Activated T-helper 9 cell treated with anti-CD3 and anti-CD28 coated beads, Interleukin-2, amount 50 U/mL, for 16 hours (primary cell): ENCODE measurements at places on chromosomes 3 and 15.

GRCh38 chr3:112017091-112017490, 17.4 kb upstream of the TMPRSS7 start:
- no peak for DNase-seq

GRCh38 chr15:52683580-52683979, 4.4 kb upstream of the ATOSA start:
- DNase-seq: no peak

DNA sequence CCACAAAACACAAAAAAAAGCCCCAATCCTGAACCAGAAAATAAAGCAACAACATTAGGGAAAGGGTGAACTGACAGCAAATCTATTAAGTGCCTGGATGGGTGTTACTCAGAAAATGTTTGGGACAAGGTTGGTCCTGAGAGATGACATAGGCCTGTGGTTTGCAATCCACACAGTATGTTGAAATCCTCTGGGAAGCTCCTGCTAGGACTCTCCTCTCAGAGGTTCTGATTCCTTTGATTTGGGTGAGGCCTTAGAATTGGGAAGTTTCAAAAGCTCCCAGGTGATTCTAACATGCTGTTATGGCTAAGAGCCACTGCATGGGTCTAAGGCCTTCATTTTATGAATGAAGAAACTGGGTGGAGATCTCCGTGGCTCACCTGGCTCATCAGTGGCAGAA, 18.4 kb downstream of the CLDN1 start:
- DNase-seq: no peak

DNA sequence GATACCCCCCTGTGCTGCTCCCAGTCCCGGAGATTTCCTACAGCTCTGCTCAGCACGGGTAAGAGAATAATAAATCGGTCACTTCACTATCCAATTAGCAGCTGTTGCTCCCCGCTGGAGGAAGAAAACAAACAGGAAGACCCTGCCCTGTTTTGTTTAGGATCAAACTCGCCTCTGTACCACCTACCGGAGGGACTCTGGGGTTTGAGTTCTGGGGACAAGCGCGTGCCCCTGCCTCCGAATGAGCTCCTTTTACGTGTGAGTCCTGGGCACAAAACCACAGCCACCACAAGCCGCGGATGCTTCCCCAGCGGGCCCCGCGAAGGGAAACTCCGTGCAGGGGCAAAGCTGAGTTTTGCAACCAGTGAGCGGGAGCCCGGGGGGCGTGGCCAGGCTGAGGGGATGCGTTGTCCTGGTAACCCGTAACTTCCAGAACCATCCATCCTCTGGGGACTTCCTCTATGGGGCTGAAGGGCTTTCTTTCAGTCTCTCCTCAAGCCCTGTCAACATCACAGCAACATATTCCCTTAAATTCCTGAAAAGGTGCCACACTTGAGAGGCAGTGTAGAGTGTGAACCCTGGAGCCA, 315.7 kb upstream of the PROK2 start:
- DNase-seq: peak; percentile 73

DNA sequence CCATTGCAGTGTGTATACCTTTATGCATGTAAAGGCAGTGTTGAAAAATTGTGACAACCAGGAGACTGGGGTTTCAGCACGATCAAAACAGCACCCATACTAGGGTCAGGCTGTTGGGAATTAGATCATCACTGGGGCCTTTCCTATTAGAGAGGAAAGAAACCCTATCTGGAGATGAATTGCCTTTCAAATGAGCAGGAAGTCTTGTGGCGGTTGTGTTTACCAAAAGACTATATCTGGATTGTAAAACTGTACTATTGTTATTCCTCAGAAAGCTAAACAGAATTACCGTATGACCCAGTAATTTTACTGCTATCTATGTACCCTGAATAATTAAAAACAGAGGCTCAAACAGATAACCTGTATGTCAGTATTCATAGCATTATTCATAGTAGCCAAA, 10.1 kb downstream of the UBE2E1 start:
- DNase-seq: no peak

GRCh38 chr3:53200501-53201498, 39.8 kb downstream of the PRKCD start:
- DNase-seq: no peak

DNA sequence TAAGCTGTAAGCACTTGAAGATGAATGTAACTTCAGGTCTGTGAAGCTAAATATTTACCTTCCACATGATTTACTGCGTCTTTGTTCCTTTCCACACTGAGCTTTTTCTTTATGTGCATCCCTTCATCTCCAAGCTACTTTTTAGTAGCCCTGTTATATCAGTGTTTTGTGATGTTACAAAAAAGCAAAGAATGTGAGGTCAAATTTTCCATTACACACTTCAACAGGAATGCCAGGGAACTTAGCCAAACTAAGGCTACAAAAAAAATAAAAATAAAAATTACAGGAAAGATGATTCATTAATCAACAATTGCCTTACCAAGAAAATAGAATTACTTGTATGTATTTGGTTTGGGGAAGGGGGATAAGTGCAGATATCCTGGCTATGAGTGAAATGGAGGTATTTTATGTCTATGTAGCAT, 73.0 kb downstream of the FILIP1L start:
- no peak for DNase-seq

DNA sequence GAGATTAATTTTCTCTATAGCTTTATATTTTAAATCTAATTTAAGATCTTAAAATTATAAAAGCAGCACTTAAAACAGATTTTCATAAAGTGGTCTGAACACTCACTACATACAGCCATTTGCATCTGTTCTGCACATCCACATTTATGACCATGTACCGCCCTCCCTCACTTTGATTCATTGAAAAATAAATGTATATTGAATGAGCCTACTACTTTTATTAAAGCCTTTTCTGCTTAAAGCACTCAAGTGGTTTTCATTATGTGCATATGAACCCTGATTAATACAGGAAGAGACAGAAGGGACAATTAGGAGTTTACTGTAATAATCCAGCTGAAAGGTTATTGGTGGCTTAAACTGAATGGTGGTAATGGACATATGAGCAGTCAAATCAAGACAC, 129.4 kb downstream of the DLG1 start:
- no peak for DNase-seq

GRCh38 chr3:71488882-71489281, 94.6 kb downstream of the FOXP1 start:
- DNase-seq: no peak

DNA sequence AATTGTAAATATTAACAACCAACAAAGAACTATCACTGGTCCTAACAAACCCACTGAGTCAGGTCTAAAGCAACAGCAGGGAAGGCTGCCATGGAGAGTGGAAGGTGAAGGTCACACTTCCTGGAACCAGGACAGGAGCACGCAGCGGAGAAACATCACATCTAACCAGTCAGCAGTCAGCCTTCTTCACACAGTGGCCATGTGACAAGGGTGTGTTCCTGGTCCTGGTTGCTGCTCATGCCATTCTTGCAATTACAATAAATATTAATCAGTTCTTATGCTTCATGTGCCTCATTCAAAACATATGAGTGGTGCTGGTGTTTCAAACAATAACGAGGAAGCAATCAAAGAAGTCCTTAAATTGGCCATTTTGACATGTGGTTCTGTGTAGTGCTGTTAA, 162.8 kb downstream of the ARRDC4 start:
- DNase-seq: no peak

DNA sequence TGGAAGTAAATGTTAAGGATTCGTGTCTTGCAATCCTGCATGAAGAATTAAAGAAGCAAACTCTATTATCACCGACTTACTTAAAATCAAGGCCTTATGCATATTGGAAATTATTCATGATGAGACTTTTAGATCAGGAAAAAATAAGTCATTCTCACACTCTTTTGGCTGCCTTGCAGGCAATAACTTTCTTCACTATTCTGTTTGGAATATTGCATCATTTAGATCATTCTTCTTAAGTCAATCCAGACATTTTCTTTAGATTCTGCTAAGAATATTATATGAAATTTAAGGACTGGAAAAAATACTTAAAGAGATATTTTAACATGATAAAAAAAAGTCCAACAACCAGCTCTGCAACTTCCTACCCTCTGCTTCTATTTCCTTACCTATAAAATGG, 245.4 kb downstream of the LRRN1 start:
- DNase-seq: no peak

DNA sequence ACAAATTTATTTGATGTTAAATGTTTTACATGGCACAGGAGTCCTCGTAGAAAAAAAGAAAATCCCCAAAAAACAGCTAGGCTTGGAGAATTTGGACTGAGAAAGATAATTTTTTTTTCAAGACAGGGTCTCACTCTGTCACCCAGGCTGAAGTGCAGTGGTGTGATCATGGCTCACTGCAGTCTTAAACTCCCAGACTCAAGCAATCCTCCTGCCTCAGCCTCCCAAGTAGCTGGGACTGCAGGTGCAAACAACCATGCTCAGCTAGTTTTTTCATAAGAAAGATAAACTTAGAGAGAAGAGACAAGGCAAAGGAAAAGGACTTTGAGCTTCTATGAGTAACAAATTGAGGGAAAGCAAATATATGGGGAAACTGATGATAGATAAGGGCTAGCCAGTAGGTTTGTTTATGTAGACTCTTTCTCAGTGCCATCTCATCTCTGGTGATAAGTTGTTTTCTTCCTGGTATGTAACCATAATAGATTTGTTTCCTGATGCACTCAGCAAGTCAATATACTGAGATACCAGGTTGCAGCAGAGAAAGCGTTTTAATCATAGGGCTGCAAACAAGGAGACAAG, 13.1 kb upstream of the TRMT10C start:
- DNase-seq: no peak

DNA sequence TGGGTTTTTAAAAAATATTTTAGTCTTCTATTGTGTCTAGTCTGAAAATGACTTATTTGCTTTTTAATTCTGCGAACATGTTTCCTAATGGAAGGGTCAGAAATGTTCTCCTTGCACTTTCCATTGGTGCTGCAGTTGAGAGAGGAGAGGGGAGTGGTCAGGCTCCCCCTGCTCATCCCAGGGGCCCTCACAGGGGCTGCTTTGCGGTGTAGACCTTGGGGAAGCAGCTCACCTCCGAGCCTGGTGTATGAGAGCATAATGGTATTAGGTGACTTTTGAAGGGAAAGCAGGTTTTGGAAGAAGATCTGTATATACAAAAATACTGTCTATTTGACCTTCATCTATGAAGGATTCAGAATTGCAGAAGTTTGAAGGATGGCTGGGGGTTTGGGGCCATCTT, 28.3 kb downstream of the APBA2 start:
- DNase-seq: no peak

DNA sequence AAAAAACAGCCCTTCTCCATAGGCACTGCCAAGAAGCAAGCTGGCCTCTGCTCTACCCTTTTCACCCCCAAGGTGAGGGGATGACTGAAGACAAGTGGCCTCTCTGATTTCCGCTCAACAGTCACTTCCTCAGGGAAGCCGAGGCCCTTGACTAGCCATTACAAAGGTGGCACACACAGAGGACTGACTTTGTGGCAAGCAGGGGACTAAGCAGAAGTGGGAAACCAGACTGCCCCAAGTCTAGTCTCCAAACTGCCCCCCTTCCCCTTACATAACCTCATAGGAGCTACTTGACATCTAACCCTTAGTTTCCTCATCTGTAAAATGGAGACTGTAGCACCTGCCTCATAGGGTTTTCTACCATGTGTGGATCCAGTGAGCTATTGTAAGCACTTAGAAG, 118.9 kb downstream of the FOXP1 start:
- no peak for DNase-seq

GRCh38 chr15:79185199-79185598, 94.6 kb upstream of the RASGRF1 start:
- DNase-seq: no peak

GRCh38 chr3:52059781-52060180, 3.4 kb upstream of the DUSP7 start:
- DNase-seq: no peak

GRCh38 chr3:8303466-8303865, 198.2 kb upstream of the LMCD1 start:
- no peak for DNase-seq

GRCh38 chr3:154745929-154746328, 315.9 kb upstream of the GPR149 start:
- no peak for DNase-seq

GRCh38 chr15:47975427-47975826, 145.4 kb upstream of the SLC24A5 start:
- DNase-seq: no peak

- no peak for DNase-seq
Measured at GRCh38 chr3:169591983-169592644, 71.4 kb downstream of the MECOM start.

DNA sequence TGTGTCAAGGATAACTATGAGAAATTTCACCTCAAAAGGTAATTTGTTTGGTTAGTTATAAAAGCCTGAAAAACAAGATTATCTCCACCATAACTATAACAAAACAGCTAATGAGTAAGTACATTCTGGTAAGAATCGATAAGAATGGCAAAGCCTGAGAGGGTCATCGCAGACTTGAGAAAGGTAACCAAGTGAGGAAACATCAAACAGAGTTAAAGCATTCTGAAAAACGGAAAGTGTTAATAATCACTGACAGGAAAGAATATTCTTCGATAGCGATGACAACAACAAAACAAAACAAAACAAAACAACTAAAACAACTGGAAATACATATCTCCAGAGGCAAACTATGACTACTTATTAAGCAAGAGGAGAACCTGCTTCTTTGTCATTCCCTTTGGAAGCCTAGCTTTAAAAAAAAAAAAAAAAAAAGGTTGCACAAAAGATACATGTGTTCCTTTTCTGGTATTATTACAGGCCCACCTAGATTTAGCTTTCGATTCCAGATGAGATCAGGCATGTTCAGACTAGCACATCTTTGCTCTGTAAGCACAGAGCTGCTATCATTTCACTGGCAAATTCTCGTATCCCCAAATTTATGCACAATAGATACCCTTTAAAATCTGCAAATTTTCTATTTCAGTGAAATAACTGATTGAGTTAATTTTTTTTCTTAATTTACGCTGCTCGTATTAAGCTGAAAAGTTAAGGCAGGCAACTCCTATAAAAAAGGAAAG, 155.6 kb downstream of the TIGIT start:
- DNase-seq: no peak

GRCh38 chr3:99429502-99429901, 208.9 kb upstream of the COL8A1 start:
- DNase-seq: no peak

DNA sequence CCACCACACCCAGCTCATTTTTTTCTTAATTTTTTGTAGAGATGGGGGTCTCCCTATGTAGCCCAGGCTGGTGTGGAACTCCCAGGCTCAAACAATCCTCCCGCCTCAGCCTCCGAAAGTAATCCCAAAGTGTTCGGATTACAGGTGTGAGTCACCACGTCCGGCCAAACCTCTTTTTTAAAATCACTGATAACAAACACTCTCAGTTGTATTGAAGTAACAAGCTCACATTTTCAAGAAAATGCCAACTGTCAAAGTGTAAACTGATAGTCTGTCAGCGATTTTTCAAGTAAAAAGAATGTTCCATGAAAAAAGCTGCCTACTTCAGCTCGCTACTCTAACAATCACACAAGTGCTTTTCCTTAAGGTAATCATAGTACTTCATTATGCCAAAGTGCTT, 33.4 kb downstream of the UBXN7 start:
- DNase-seq: no peak

- DNase-seq: no peak
Measured at GRCh38 chr3:110821586-110821985, 250.0 kb upstream of the NECTIN3 start.

GRCh38 chr3:41002104-41002503, 197.2 kb upstream of the CTNNB1 start:
- no peak for DNase-seq
